Fibroblast of lung (primary cell): ENCODE measurements at places on chromosomes 16 and 17. TPM values are rescaled to one million over a fixed set of nuclear protein-coding genes. Genes with fewer than 3 reads are reported as not detected.

The TOM1L1 gene
- 23.1 and 34.7 TPM in 2 replicates for total RNA-seq

The ADAP2 gene
- total RNA-seq, result 3.3 and 4.3 TPM in 2 replicates

The XAF1 gene
- 57.5 and 98.9 TPM in 2 replicates for total RNA-seq

The TPPP3 gene
- total RNA-seq, result 1.5 and 3.8 TPM in 2 replicates

The LPCAT2 gene
- 13.1 and 17.8 TPM in 2 replicates for total RNA-seq

The AFMID gene
- total RNA-seq, result 24.1 and 29.2 TPM in 2 replicates

The KCNG4 gene
- not detected in 2 replicates for total RNA-seq

The DBNDD1 gene
- 1.3 and 3.6 TPM in 2 replicates for total RNA-seq

The TMC7 gene
- total RNA-seq, result 0.51 and 1.5 TPM in 2 replicates

The MARVELD3 gene
- total RNA-seq, result not detected in 2 replicates

The CUEDC1 gene
- total RNA-seq, result 6.2 and 11.9 TPM in 2 replicates

The ADAD2 gene
- not detected in 2 replicates for total RNA-seq

The KRT24 gene
- total RNA-seq, result not detected in 2 replicates

The GNG13 gene
- not detected in 2 replicates for total RNA-seq

The TPSAB1 gene
- total RNA-seq, result not detected in 2 replicates

The CES5A gene
- not detected in 2 replicates for total RNA-seq

The SCARF1 gene
- 0.77 and 0.99 TPM in 2 replicates for total RNA-seq

The ANKRD13B gene
- total RNA-seq, result 6.3 and 7.2 TPM in 2 replicates

The TMEM132E gene
- under 0.01 TPM in 1 of 2 replicates, not detected in the other for total RNA-seq

The PDILT gene
- not detected in 2 replicates for total RNA-seq

The PCTP gene
- 16.9 and 20.6 TPM in 2 replicates for total RNA-seq

The KRTAP9-8 gene
- total RNA-seq, result not detected in 2 replicates

The CA5A gene
- total RNA-seq, result not detected in 2 replicates

The TBC1D3H gene
- not detected in 2 replicates for total RNA-seq

The SMIM5 gene
- under 0.01 and 0.17 TPM in 2 replicates for total RNA-seq

The PTX4 gene
- total RNA-seq, result not detected in 2 replicates

The CCL17 gene
- not detected in 2 replicates for total RNA-seq

The FOXN1 gene
- total RNA-seq, result not detected in 2 replicates

The DNAAF8 gene
- total RNA-seq, result 0.26 and 0.50 TPM in 2 replicates

The COG7 gene
- 10.8 and 17.5 TPM in 2 replicates for total RNA-seq

The MPDU1 gene
- 29.5 and 51.9 TPM in 2 replicates for total RNA-seq

The ZG16 gene
- total RNA-seq, result not detected in 2 replicates

The HSF5 gene
- under 0.01 TPM in 2 replicates for total RNA-seq

The FNDC8 gene
- not detected in 2 replicates for total RNA-seq

The SSTR5 gene
- total RNA-seq, result not detected in 2 replicates

The ALDH3A1 gene
- total RNA-seq, result under 0.01 and 0.17 TPM in 2 replicates

The KCNJ12 gene
- 0.66 and 1.5 TPM in 2 replicates for total RNA-seq

The TBC1D3E gene
- not detected in 2 replicates for total RNA-seq

The CALB2 gene
- total RNA-seq, result 0.51 and 1.3 TPM in 2 replicates

The PRCD gene
- 4.1 and 4.3 TPM in 2 replicates for total RNA-seq

The ZNF423 gene
- total RNA-seq, result 0.17 and 0.77 TPM in 2 replicates

The FAM171A2 gene
- 5.0 and 6.4 TPM in 2 replicates for total RNA-seq
